ENCODE measurements at places on chromosomes 4 and X.

DNA sequence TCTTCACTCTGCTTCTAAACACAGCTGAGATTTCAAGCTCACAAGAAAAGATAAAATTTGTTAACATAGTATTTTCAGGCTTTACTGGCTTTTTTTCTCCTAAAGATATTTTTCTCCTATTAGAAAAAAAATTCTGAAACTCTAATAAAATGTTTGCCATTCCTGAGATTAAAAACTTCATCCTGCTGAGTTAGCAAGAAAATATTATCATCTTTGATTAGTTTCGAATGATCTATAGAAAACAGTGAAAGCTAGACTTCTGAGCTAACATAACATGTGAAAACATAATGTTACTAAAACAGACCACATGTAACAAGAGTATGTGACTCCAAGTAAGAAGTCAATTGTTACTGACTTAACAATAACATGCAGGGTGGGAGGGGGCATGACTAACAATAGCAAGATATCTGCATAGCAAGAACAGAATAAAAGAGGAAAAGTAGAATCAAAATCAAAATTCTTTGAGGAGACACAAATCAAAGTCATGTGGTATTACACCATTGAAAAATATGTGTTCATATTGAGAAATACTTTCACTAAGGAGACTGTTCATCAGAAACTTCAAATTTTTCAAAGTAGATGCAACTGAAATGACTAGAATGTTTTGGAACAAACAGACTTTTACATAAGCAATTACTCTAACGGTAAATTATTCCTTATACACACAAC is 14.5 kb downstream of the TBCK start:
- DNase-seq, result no peak

- DNase-seq, result no peak
Observed at GRCh38 chr4:105059337-105059736, 87.3 kb upstream of the TET2 start.

- DNase-seq, result no peak
Observed at GRCh38 chr4:31575504-31575903, 855.3 kb downstream of the PCDH7 start.

- no peak for DNase-seq
Observed at GRCh38 chrX:118272242-118272641, 73.7 kb upstream of the WDR44 start.

All from HEK293T (cell line).